ENCODE measurements at places on chromosomes 3 and 15.

GRCh38 chr3:189787632-189788031 lies 156.4 kb downstream of the TP63 start:
- peak; percentile 6 for DNase-seq

DNA sequence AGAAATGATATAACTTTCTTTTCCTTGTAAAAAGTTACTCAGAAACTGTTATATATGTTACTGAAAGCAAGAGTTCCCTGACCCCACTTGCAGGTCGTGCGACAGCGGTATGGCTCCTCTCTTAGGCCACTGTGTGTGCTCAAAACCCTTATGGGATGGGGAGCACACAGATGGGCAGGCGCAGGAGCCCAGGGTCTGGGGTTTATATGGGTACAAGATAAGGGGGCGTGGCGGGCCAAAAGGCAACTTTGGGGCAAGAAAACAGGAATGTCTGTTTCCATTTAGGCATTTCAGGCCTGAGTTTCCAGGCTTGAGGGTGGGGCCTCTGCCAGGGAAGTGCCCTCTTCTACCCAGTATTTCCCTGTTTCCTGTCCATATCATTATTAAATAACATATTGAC lies 736.5 kb downstream of the VGLL3 start:
- no peak for DNase-seq

GRCh38 chr3:131275556-131275955 lies 106.0 kb upstream of the NUDT16 start:
- DNase-seq: no peak

DNA sequence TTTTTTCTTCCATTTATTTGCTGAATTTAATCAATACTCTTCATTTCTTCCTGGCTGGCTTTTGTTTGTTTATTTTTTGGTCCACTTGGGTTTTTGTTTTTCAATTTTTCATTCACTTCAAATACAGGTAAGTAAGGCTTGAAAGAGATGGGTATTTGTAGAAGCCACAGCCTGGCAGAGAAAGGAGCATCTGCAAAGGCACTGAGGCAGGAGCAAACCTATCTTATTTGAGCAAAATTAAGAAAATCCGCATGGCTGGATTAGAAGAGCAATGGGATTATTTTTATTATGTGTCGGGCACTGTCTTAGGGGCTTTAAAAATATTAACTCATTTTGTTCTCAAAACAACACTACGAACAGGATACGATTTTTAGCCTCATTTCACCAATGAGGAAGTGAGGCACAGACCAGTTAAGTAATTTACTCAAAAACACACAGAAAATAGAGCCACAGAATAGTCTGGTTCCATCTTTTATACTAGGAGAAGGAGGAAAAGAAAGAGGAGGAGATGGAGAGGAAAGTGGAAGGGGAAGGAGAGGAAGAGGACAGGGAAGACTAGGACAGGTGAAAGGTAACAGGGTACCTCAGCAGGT lies 35.1 kb upstream of the CCDC80 start:
- DNase-seq: no peak

DNA sequence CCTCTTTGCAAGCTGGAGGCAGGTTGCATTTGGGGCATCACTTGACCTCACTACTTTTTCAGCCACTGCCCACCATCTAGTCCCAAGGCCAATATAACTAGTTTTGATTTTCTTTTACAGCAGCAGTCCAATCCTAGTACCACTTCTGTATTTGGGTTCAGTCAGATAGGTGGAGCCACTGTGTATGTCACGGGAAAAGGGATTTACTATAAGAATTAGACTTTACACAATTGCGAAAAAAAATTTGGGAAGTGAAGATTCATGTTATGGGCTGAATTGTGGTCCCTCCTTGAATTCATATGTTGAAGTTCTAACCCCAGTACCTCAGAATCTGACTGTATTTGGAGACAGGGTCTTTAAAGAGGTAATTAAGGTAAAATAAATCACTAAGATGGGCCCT lies 37.4 kb upstream of the NMNAT3 start:
- DNase-seq: no peak

GRCh38 chr3:18012436-18012835 lies 270.0 kb upstream of the TBC1D5 start:
- DNase-seq: no peak

DNA sequence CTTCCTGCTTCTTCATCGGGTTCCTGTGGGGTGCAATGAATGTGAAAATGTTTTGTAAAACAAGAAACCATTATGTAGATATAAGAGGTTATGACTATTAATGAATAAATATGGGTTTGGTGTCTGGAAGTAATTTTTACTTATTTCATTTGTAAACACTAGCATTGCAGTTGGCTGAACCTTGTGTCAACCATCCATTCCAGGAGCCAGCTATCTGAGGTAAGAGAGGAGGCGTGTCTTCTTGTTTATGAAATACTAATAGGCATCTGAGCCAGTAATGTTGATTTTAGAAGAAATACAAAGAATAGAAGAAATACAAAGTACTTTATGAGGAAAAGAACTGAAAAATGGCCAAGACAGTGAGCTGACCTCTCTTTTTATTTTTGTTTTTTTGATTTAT lies 187.5 kb downstream of the LPP start:
- DNase-seq: no peak

DNA sequence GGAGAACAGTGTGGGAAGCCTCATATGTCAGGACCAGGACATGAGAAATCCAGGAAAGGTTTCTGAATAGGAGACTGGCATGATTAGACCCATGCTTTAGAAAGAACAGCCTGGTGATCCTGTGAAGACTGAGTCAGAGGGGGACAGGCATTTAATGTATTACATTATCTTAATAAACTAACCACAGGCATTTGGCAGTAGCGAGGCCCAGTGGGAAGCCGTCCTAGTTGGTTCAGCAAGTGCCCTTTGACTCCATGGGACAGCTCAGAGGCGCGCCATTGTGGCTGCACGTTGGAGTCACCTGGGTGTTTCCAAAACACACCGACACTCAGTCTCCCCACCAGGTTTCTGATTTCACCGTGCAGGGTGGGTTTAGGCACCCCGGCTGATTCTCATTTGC lies 90.5 kb upstream of the DGKG start:
- DNase-seq: peak; percentile 77

DNA sequence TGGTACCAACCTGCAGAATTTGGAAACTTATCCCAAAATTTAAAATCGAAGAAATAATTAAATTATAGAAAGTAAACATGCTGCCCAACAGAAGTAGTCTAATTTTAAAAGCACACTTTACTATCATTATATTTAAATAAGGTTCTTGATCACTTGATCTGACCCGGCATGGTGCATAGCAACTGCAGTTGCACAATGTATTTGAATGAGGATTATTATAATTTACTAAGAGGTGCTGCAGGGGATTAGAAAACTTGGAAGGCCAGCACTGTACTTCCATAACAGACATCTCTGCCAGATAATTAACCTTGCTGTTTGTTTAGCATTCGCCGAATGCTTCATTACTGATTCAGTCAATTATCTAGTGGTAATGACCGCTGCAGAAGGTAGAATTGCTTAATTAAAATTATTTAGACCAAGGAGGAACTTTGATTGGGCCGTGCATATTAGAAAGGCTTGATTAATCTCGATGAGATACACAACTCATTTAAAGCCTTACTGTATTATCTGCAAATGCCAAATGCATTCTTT lies 971.6 kb downstream of the ZPLD1 start:
- DNase-seq: no peak

- DNase-seq: no peak
Measured at GRCh38 chr15:96559631-96560030, 229.1 kb downstream of the NR2F2 start.

DNA sequence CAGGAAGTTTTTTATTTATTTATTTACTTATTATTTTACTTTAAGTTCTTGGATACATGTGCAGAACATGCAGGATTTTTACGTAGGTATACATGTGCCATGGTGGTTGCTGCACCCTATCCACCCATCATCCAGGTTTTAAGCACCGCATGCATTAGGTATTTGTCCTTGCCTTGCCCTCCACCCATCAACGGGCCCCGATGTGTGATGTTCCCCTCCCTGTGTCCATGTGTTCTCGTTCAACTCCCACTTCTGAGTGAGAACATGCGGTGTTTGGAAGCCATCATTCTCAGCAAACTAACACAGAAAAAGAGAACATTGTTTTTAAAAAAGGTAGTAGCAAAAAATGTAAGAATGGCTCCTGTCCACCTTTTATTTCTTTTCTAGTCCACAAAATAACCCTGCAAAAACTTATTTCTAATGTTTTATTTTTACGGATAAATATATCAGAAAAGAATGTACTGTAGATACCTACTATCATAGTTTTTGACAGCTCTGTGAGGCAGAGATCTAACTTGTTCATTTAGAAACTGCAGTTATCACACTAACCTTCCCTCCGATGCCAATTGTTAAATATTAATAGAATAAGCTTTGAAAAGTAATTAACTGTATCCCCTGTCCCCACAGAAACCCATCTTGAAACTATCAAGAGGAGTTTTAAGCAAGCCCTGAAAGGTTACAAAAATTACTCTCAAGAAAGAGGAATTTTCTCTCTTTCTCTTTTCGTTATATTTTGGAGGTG lies 189.2 kb downstream of the LPP start:
- no peak for DNase-seq

GRCh38 chr3:71629289-71629688 lies 45.8 kb upstream of the FOXP1 start:
- DNase-seq: no peak

DNA sequence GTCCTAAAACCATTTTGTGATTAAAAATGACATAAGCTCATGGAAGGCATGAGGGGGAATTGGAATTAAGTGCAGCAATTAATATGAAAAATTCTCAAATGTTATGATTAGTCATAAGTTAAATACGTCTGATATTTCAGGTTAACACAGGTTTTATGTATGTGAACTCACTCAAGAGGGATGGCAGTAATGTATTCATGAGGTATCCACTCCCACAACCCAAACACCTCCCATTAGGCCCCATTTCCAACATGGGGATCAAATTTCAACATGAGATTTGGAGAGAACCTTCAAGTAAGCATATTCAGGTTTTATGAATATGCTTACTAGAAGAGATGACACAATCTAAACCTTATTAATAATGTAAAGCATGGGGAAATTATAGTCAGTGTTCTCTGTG lies 41.6 kb upstream of the IL20RB start:
- DNase-seq: no peak

DNA sequence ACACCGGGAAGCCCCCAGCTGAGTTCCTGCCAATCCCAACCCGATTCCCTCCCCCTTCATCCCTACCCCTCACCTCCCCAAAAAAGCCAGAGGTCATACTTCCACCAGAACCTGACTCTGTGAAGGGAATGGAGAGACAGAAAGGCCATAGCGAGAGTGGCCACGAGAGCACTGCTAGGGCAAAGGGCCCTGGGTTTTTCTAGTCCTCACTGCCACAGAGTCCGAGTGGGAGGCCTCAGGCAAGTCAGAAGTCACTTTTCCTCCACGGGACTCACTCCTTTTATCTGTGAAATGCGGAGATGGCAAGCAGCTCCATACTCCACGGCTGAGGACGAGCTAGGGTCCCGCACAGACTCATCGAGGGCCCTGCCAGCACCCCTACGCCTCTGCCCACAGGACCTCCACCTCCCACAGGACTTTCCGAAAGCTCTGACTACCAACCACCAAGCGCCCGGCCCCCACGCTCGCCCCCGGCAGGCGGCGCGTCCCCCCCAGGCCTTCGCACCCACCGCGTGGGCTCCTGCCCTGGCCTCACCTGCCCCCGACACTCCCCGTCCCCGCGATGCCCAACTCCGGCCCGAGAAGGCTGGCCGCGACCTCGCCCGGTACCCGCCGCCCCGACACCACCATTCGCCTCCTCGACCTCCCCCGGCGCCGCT lies 792 bp downstream of the ATP13A3 start:
- peak; percentile 58 for DNase-seq

- peak; percentile 94 for DNase-seq
Measured at GRCh38 chr3:149553781-149554451, 79.4 kb downstream of the TM4SF4 start.

DNA sequence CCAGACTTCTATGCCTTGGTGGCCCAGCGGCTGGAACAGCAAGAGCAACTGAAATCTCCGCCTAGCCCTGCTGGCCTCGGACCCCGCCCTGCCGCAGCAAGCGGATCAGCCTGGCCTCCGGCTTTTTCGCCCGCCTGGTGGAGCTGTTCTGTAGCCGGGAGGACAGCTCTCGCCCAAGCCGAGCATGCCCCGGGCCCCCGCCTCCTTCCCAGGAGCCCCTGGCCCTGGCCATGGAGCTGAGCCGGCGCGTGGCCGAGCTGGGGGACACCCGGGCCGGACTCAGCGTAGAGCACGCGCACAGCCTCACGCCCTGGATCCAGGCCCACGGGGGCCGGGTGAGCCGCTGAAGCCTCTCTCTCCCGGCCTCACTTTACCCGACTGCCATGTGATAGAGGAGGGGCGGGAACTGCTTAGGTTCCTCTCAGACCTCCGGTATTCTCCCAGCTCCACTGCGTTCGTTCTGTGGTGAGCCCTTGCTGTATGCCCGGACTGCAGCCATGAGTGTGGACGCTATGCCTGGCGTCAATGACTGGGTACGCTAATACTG lies 24.1 kb upstream of the MRPL3 start:
- DNase-seq: peak; percentile 59

- no peak for DNase-seq
Measured at GRCh38 chr15:99441871-99442251, 123.9 kb upstream of the MEF2A start.

DNA sequence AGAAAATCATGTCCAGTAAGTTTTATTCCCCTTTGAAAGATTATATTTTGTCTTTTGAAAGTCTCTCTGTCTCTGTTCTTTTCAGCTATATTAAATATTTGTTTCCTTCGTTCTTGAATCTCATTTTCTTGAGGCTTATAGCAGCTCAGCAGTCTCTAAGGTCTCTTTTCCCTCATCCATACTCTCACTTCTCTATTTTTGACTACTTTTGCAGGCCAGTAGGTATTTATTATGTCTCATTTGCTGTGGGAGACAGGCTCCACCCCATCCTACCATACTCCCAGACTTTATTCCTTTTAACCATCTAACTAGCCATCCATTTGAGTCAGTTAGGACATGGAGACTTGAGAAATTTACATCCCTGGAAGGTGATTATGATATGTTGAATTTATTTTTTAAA lies 71.0 kb downstream of the FILIP1L start:
- DNase-seq: no peak

- DNase-seq: peak; percentile 85
Measured at GRCh38 chr3:20648294-20648693, 462.3 kb upstream of the SGO1 start.

DNA sequence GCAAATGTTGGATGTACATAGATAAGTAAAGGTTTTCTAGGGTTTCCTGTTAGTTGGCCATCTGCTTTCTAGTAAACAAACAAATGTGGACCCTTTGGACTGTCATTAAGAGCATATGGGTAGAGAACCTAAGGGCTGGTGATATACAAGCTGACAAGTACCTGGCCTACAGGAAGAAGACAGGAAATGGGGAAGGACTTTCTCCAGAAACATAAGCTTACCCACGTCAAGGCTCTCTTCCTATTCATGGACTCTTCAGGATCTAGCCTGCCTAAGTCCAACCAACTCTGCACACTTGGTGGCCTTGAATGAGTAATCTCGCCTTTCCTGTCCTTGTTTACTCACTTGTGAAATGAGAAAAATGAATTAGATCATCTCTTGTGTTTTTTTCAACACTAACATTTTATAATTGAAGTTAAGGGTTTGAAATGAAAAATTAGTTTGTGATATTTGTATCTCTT lies 22.2 kb upstream of the GOLIM4 start:
- DNase-seq: peak; percentile 68

Data from fibroblast of pulmonary artery (primary cell).